Activated T-cell treated with anti-CD3 and anti-CD28 coated beads for 24 hours (primary cell): ENCODE measurements at places on chromosomes 16 and 17.

- no peak for DNase-seq
Measured at GRCh38 chr16:29321585-29321984, 84.9 kb downstream of the NPIPB11 start.

DNA sequence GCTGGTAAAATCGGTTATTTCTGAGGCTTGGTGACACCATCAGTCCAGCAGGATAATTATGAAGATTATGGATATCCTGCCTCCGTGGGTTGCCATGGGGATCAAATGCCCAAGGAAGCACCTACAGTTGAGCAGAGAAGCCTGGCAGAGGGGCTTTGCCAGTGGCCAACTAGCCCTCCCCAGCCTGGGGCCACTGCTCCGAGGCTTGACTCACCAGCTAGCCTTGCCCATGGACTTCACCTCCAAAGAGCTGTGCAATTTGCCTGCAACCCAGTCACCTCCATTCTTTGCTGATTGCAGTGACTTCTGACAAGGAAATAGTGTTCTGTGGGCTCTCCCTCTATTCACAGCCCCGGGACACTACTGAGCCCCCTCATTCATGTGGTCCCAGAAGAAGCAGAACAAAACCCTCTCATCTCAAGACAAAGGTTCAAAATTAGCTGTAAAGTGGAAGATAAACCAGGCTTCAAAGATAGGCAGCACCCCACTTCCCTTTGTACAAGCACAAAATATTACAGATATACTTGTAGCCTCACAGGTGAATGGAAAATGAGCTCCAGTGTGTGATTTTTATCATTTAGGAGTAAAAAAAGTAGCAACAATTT, 1.6 kb downstream of the PECAM1 start:
- DNase-seq, result no peak

- DNase-seq, result no peak
Measured at GRCh38 chr17:49520386-49521087, 25.4 kb downstream of the NGFR start.

DNA sequence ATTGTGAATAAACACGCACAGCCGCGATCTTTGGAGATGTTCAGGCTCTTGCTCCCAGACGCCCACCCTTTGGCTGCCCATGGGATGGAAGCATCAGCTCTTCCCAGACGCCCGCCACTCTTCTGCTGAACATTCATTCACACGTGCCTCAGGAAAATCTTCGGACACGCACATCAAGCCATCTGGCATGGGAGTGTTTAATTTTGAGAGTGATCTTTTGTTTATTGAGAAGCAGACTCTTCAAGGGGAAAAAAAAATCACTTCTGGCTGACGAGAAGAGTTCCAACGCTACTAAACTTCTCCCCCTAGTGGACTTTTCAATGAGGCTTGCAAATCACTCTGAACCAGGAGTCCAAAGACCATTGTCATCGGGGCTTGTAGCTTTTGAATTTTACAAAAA, 62.0 kb upstream of the NUDT7 start:
- no peak for DNase-seq

- no peak for DNase-seq
Measured at GRCh38 chr17:77228816-77229215, 88.0 kb downstream of the SEC14L1 start.

GRCh38 chr16:48008011-48008525, 147.7 kb downstream of the ABCC12 start:
- no peak for DNase-seq

DNA sequence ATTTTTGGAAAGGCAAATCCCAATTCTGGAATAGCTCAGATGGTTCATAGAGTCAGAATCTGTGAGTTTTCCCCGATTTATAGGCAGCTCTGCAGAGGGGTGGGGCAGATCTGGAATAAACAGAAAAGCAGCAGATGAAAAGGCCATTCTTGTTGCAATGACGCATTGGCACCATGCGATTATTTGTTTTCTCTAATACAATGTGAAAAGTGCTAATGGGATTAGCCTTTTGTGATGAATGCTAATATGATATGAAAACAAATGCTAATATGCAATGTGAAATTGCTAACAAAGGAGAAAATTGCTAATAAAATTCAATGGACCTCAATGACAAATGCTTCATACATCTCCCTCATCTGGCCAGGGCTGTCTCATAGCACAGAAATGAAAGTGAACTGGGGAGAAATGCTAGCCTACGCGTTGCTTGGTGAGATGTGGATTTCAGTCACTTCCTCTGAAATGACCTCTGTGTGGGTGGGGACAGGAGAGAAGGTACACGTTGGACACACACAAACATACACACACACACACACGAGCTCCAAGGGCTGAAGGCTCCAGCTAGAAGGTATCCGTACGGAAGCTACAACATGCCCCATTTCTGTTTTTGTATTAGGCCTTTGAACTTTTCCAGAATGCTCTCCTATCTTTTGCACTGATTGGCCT, 394.5 kb downstream of the XYLT1 start:
- DNase-seq, result no peak

DNA sequence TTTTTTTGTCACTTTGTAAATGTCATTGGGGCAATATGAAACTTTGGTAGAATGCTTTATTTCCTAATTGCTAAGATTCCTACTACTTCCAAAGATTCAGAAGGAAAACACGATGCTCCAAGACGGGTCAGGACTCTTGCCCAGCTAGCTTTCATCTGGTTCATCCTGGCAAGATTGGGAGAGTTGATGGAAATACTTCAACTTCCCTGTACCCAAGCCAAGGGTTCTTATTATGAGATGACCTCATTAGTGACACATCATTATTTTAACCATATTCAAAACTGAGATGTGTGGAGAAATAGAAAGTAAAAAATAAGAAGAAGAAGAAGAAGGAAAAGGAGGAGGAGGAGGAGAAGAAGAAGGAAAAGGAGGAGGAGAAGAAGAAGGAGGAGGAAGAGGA, 25.6 kb downstream of the SOX9 start:
- DNase-seq, result no peak

DNA sequence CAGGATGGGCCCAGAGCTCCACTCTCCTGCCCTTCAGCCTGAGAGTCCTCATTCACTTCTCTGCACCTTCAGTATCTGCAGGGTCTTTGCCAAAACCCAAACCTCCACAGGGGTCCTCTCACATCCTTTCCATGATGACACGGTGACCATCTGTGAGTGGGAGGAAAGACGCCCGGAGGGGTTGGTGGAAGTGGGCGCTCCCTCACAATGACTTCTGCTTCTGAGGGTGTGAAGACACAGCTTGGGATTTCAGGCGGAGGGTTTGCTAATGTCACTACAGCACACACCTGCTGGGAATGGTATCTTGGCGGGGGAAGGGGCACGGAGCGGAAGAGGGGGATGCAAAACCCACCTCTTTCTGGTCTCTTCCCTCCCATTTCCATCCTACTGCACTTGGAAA, 115.1 kb upstream of the SDK2 start:
- DNase-seq, result no peak

DNA sequence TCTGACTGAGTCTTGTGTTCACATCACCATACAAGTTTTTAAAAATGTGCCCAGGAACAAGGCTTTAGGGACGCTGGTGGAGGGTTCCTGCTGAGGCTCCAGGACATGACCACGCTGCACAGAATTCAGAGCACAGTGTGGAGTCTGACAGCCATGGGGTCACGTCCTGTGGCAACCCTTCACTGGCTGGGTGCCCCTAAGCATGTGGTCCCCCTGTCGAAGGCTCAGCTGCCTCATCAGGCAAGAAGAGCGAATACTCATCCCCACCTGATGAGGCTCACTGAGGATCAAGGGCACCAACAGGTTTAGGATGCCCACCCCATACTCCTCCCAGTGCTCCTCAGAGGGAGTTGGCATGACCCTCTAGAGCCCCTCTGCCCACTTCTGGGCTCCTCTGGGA, 5.9 kb downstream of the PNMT start:
- no peak for DNase-seq

- DNase-seq, result no peak
Measured at GRCh38 chr17:3157218-3157617, 29.9 kb upstream of the OR1G1 start.

DNA sequence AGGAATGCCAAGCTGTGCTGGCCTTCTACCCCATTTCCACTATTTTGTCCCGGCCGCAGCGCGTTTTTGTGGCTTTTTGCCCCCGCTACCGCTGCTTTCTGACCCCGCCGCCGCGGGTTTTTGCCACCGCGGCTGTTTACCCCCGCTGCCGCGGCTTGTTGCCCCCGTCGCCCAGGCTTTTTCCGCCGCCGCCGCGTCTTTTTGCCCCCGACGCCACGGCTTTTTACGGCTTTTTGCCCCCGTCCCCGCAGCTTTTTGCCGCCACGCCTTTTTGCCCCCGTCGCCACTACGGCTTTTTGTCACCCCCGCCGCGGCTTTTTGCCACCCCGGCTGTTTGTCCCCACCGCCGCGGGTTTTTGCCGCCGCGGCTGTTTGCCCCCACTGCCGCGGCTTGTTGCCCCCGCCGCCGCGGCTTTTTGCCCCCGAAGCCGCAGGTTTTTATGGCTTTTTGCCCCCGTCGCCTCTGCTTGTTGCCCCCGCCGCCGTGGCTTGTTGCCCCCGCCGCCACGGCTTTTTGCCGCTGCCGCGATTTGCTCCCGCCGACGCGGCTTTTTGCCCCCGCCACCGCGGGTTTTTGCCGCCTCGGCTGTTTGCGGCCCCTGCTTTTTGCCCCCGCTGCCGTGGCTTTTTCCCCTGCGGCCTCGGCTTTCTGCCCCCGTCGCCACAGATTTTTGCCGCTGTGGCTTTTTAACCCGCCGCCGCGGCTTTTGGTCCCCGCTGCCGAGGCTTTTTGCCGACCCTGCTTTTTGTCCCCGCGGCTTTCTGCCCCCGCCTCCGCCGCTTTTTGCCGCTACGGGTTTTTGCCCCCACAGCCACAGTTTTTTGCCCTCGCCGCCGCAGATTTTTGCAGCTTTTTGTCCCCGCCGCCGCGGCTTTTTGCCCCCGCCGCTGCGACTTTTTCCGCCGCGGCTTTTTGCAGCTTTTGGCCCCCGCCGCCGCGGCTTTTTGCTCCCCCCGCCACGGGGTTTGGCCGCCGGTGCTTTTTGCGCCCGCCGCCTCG, 520.4 kb upstream of the WSB1 start:
- no peak for DNase-seq

- no peak for DNase-seq
Measured at GRCh38 chr17:83160443-83161297, 81.3 kb downstream of the METRNL start.

GRCh38 chr17:43578699-43579565, 32.8 kb upstream of the ETV4 start:
- DNase-seq, result peak; percentile 0

GRCh38 chr17:10337976-10338375, 34.8 kb downstream of the MYH13 start:
- DNase-seq, result no peak

DNA sequence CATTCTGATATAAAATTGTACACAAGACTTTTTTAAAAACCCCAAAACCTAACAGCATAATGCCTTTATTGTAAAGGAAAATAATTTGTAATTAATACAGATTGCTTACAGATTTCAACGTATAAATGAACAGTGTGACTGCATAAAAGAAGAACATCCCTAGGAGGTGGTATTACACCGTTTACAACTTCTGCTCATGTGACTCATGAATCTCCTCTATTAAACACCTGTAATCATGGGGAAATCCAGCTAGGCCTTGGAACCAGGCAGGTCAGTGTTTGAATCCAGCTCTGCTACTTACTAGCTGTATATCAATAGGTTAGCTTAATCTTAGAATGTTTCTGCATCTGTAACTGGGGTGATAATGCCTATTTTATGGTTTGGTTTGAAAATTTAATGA, 15.2 kb downstream of the RABEP1 start:
- DNase-seq, result no peak

DNA sequence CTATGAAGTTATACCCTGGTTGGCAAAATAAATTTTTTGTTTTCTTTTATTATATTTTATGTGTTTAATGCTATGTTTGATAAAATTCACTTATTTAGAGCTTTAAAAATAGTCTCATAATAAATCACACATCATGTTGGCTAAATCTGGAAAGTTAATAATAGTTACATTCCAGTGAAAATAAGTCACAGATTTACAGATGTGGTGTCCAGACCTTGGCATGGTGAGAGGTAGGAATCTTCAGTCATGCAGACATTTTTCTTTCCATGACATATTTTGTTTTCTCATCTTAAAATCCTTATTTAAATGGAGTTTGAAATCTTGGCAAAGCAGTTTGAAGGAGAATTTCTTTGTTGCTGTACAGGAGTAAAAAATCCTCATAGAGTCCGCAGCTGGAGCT, 48.1 kb upstream of the GOSR1 start:
- no peak for DNase-seq

- no peak for DNase-seq
Measured at GRCh38 chr16:65524997-65525396, 403.1 kb upstream of the CDH11 start.

GRCh38 chr17:12983991-12984884, 33.6 kb downstream of the ELAC2 start:
- no peak for DNase-seq

GRCh38 chr16:66103211-66103610, 263.3 kb upstream of the CDH5 start:
- no peak for DNase-seq

DNA sequence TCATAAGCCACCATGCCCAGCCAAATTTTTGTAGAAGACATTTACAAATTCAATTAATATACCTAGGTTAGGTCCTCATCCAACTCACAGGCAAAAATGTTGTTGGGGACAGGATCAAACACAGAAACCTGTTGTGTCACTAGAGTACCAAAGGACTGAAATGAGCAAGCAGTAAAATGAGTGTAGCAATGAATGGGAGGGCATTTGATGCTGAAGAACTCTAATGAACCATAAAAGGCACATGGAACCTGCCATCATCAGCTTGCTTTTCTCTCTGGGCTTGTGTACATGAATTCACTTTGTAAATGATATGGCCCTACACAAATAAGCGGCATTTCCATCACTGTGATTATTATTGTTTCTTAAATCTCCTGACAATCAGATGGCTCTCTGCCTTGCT, 17.8 kb downstream of the USP31 start:
- DNase-seq, result no peak

DNA sequence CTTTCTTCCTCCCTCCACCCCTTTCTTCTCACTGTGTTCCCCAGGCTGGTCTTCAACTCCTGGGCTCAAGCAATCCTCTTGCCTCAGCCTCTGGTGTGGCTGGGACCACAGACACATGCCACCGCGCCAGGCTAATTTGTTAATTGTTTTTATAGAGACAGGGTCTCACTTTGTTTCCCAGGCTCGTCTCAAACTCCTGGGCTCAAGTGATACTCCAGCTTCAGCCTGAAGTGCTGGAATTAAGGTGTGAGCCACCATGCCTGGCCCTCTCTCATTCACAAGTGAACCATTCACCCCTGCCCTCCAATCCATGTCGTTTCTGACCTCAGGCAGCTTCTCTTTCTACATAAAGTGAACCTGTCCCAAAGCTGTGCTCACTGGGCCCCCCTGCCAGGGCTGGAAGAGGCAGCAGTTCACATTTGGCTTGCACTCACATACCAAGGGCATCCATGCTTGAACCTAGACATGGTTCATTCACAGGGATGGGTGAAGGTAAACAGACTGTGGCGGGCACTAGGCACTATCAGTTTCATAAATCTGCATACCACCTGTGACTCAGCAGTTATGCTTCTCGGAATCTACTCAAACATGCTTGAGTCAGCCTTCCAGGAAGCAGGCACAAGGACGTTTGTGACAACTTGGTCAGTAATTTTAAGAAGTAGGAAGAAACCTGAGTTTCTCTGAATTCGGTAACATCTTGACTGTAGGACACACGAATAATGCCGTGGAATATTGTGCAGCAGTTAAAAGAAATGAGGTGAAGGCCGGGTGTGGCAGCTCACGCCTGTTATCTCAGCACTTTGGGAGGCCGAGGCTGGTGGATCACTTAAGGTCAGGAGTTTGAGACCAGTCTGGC, 6.0 kb upstream of the RNF213 start:
- peak; percentile 69 for DNase-seq

- no peak for DNase-seq
Measured at GRCh38 chr17:50218771-50219315, 17.4 kb upstream of the COL1A1 start.
